HEK293T (cell line): ENCODE measurements at places on chromosomes 5 and 9.
A peak's percentile ranks its signal among the peaks of the same experiment; 100 is the strongest.

GRCh38 chr5:7876867-7877266, 7.9 kb downstream of the MTRR start:
- DNase-seq = no peak

- no peak for DNase-seq
These were observed 6.2 kb downstream of the SEMA4D start for GRCh38 chr9:89491694-89492093.

DNA sequence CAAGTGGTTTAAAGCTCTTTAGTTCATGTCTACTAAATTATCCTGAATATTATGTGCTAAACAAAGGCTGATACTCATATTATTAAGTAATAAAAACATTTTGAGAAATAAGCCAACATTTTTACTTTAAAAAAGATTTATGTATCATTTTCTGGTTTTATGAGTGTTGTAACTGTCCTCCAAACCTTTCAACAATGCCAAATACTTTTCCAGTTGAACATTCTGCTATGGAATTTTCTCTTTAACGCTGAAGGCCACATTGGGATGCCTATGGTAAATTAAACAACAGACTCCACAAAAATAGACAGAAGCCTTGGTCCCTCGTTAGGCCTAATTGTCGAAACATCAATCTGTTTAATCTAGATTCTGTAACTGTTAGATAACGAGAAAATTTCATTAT, 131.3 kb downstream of the GLIS3 start:
- no peak for DNase-seq

GRCh38 chr5:176646707-176647029, 616 bp upstream of the TSPAN17 start:
- no peak for DNase-seq

DNA sequence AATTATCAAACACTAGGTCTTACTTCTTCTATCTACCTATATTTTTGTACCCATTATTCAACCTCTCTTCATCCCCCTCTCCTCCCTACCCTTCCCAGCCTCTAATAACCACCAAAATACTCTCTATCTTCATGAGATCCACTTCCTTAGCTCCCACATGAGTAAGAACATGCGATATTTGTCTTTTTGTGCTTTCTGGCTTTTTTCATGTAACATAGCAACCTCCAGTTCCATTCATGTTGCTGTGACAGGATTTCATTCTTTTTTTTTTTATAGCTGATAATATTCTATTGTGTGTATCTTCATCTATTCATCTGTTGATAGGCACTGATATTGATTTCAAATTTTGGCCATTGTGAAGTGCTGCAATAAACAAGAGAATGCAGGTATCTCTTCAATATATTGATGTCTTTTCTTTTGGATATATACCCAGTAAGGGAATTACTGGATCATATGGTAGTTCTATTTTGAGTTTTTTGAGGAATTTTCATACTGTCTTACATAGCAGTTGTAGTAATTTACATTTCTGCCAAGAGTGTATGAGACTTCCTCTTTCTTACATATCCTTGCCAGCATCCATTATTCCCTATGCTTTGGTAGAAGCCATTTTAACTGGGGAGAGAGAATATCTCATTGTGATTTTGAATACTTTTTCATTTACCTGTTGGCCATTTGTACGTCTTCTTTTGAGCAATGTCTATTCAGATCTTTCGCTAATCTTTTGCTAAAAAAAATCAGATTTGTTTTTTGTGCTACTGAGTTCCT, 156.8 kb downstream of the DCP2 start:
- no peak for DNase-seq

GRCh38 chr5:71744009-71744790, 25.1 kb downstream of the CARTPT start:
- no peak for DNase-seq

DNA sequence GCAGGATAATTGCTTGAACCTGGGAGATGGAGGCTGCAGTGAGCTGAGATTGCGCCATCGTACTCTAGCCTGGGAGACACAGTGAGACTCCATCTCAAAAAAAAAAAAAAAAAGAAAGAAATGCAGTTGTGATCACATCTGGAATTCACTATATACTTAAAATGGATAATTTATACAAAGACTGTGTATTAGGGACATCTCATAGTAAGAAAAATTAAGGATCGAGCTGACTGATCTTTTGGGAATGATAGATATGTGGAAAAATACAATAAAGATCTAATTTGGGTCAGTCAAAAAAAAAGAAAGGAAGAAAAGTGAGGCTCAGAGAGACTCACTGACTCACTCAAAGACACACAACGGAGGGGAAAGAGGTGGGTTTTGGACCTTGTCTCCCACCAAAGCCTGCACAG, 73.2 kb upstream of the STXBP1 start:
- DNase-seq = no peak

DNA sequence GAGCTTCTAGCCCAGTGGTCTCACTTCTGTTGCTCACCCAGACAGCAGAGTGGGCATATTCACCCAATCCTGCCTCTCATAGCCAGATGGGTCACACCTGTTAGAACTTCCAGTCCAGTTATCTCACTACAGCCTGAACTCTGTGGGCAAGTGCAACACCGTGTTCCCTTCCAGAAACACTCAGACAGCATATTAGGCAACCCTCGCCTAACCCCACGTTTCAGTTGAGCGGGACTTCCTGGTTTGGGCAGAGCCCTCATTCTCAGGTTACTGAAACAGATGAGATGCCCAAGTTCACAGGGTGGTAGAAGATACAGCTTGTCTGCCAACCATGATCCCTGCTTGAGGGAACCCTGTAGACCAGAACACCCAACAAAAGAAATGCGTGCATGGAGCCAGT, 538.2 kb downstream of the CYLC2 start:
- no peak for DNase-seq

- no peak for DNase-seq
These were observed 135.2 kb upstream of the TUSC1 start for GRCh38 chr9:25813478-25813877.

DNA sequence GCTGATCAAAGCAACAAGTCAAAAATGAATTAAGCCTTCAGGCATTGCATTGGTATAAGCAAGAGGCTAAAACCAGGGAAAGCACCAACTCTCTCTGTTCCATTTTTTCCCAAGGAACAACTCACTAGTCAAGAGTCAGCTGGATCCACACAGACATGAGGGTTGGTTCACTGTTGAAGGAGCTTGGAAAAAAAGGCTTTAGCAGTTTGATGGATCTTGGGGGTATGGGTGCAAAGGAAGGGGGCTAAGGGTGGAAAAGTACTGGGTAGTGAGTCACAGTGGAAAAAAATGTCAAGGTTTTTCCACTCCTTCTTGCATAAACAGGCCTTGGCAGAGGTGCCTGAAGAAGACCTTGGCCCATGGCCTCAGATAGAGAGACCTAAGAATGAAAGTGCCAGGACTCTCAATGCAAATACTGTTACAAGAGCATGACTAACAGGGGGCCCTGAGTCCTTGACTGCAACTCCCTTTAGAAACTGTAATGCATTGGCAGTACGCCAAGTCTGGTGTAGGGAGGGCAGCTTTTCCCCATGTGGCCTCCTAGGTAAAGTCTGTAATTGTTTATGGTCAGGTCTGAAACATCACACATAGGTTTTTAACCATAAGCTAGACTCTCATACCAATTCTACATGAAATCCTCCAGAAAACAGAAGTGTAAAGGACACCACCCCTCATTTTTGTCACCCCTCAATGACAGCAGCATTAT, 23.7 kb downstream of the ACTL7A start:
- peak; percentile 45 for DNase-seq

GRCh38 chr5:121182788-121183490, 668.7 kb upstream of the FTMT start:
- DNase-seq = no peak

DNA sequence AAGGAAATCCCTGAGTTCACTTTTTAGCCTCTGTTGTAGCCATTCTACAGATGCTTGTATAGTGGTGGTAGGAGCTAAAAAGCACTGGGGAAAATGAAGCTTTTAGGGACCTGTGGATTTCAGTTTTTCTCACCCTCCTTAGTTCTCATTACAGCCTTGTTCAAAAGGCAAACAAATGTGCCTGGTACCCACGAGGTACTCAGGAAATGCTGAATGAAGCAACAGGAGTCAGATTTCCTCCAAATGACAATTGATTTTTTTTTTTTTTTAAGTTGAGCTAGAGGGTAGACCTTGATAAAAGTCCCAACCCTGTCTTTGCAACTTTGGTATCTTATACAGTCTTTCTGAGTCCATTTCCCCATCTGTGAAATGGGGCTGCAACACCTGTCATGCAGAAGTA, 21.3 kb upstream of the TMOD1 start:
- DNase-seq = no peak

DNA sequence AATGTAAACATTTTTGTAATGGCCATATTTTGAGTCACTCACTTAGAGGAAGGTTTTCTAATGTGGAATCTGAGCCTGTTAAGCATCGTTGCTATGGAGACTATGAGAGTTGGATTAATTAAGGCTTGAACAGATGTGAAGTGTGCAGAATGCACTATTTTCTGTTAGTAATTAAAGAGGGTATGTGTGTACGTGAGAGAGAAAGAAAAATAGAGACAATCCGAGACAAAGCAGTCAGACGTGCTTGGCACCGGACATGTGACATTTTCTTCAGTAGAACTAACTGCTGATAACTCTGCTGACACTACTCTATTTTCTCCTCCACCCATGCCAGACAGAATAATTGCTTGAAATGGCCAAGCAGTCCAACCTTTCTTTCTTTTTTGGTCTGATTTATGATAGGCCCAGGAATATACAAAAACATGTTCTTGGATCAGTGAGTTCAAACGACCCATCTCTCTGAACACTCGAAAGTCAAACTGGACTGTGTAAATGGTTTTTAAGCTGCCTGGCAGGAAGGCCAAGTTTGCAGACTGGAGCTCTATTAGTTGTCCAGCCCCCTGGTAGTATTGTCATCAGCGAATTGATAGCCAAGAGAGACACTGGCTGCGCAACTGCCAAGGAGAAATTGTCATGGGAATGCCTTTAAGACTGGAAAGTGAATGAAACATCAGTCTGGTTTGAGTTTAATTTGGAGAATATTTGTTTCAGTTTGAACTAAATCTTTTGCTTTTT, 322.1 kb downstream of the ARHGEF28 start:
- DNase-seq = no peak

- DNase-seq = no peak
These were observed 194.7 kb downstream of the SPATA31D1 start for GRCh38 chr9:82183181-82183860.

DNA sequence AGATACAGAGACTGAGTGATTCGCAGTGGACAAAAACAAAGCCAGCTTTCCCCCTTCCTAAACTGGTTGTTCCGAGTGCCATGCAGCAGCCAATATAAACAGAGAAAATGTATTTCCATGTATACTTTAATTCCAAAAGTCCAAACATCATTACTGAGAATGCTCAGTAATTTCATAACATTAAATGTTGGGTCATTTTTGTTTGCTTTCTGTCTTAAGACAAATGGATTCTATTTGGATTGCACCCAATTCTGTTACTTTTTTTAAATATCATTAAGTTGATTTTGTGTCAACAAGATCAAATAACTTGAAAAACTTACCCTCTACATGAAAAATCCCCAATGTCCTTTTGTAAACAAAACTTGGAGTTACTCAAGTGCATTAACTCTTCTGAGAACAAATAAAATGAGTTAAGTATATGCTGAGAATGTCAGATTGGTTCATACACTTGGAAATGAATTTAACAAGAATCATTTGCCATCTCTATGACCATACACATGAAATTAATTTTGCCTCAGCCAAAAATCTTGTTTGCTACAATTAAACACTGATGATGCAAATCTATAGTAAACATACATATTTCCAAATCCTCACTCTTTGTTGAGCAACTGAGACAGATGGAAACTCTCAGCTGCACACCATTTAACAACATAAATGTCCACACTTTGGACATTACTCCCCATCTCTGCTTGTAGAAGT, 19.4 kb downstream of the LURAP1L start:
- no peak for DNase-seq
